ENCODE measurements at places on chromosomes 11 and 22.

- DNase-seq, result no peak
Measured at GRCh38 chr11:34299284-34299972, 58.4 kb downstream of the ABTB2 start.

DNA sequence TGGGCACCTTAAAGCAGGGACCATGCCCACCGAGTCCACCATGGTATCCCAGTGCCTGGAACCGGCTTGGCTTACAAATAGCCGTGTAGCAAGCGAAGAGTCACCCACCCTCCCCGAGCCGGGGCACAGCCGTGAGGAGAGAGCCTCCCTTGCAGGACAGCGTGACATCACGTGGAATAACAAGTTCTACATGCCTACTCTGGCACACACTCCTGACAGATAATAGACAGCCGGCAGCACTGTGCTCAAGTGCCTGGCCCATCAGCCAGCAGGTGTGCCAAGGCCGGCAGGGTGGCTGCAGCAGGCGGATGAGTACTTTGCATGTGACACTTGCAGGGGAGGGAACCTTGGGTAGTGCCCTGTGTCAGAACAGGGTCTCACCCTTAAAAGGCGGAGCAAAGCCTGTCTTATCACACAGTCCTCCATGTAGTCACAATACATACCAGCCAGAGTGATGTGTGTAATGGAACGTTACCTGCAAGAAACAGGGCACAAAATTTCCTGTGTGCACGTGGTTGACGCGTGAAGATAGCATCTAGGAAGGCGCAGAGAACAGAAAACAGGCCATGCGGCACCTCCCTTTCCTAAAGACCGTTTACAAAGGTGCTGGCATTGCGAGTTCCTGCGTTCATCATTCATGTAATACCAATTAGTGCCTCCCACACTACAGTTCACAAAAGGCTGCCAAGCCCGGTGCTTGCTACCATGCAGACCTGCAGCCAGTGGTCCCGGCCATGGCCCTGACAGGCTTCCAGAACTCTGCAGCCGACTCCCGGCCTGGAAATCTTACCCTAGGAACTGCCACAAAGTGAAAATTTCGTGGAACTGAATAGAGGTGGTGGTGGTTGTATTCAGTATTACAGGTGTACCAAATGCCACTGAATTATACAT is 16.4 kb downstream of the TOM1 start:
- DNase-seq, result no peak

- DNase-seq, result no peak
Measured at GRCh38 chr11:69820441-69820840, 1.2 kb upstream of the FGF3 start.

- no peak for DNase-seq
Measured at GRCh38 chr22:46563381-46564083, 26.1 kb upstream of the CELSR1 start.

- DNase-seq, result no peak
Measured at GRCh38 chr11:5489576-5490357, 1.3 kb downstream of the OR52D1 start.

Data from SIG-M5 (cell line).